Subcutaneous adipose tissue (tissue), 4 donors: ENCODE measurements at places on chromosomes 16 and 17. TPM values are rescaled to one million over a fixed set of nuclear protein-coding genes. Genes with fewer than 3 reads are reported as not detected.

The TOP2A gene
- total RNA-seq, result 0.75 TPM

The EXOC3L1 gene
- total RNA-seq, result 0.17 TPM

The C16orf74 gene
- 1.5 TPM for total RNA-seq

The PSMD7 gene
- total RNA-seq, result 100 TPM

The CDH16 gene
- not detected for total RNA-seq

The NOB1 gene
- total RNA-seq, result 44.5 TPM

The KRT33A gene
- not detected for total RNA-seq

The ITGA2B gene
- total RNA-seq, result 0.57 TPM

The DLX4 gene
- 1.3 TPM for total RNA-seq

The RRAD gene
- 15.3 TPM for total RNA-seq

The MYH13 gene
- not detected for total RNA-seq

The SCARF1 gene
- total RNA-seq, result 5.4 TPM

The KRT25 gene
- not detected for total RNA-seq

The BEAN1 gene
- not detected for total RNA-seq

The RASL10B gene
- 54.8 TPM for total RNA-seq

The CD79B gene
- 3.6 TPM for total RNA-seq

The ETV4 gene
- not detected for total RNA-seq

The CLEC19A gene
- not detected for total RNA-seq

The RBBP6 gene
- total RNA-seq, result 41.0 TPM

The SLFN14 gene
- total RNA-seq, result not detected

The RNF222 gene
- not detected for total RNA-seq

The TAC4 gene
- not detected for total RNA-seq

The DPEP1 gene
- not detected for total RNA-seq

The C16orf46 gene
- 0.82 TPM for total RNA-seq

The PRKCB gene
- total RNA-seq, result 5.2 TPM

The TAT gene
- not detected for total RNA-seq

The PLEKHG4 gene
- total RNA-seq, result 10.8 TPM

The MYO15A gene
- total RNA-seq, result 3.2 TPM

The FBRS gene
- total RNA-seq, result 8.0 TPM

The HOXB2 gene
- 21.1 TPM for total RNA-seq

The MMP15 gene
- total RNA-seq, result 3.1 TPM

The KRTAP4-1 gene
- not detected for total RNA-seq

The SLC16A11 gene
- not detected for total RNA-seq

The PLLP gene
- total RNA-seq, result 2.2 TPM

The WRAP53 gene
- total RNA-seq, result 2.5 TPM

The FOXJ1 gene
- not detected for total RNA-seq

The NR1D1 gene
- total RNA-seq, result 15.6 TPM

The CBLN1 gene
- 4.1 TPM for total RNA-seq

The HS3ST3A1 gene
- total RNA-seq, result not detected

The EVPL gene
- total RNA-seq, result 0.19 TPM

The SLC2A4 gene
- total RNA-seq, result 9.8 TPM

The THUMPD1 gene
- 65.1 TPM for total RNA-seq

The SDR42E2 gene
- not detected for total RNA-seq

The ATF7IP2 gene
- total RNA-seq, result 5.1 TPM

The ST6GALNAC2 gene
- 4.2 TPM for total RNA-seq

The NEUROD2 gene
- not detected for total RNA-seq

The TNK1 gene
- total RNA-seq, result 1.1 TPM

The TBC1D3B gene
- not detected for total RNA-seq

The SLC25A10 gene
- 59.5 TPM for total RNA-seq

The MPV17L gene
- total RNA-seq, result 6.2 TPM

The HOXB6 gene
- 12.1 TPM for total RNA-seq

The FOXL1 gene
- not detected for total RNA-seq

The CDH5 gene
- total RNA-seq, result 28.7 TPM
